Stimulated activated CD4-positive, alpha-beta T cell treated with anti-CD3 and anti-CD28 coated beads, Interleukin-1b, Interleukin-23, amount 100 ng/mL, for 48 hours (primary cell): ENCODE measurements at places on chromosomes 2 and 18.

DNA sequence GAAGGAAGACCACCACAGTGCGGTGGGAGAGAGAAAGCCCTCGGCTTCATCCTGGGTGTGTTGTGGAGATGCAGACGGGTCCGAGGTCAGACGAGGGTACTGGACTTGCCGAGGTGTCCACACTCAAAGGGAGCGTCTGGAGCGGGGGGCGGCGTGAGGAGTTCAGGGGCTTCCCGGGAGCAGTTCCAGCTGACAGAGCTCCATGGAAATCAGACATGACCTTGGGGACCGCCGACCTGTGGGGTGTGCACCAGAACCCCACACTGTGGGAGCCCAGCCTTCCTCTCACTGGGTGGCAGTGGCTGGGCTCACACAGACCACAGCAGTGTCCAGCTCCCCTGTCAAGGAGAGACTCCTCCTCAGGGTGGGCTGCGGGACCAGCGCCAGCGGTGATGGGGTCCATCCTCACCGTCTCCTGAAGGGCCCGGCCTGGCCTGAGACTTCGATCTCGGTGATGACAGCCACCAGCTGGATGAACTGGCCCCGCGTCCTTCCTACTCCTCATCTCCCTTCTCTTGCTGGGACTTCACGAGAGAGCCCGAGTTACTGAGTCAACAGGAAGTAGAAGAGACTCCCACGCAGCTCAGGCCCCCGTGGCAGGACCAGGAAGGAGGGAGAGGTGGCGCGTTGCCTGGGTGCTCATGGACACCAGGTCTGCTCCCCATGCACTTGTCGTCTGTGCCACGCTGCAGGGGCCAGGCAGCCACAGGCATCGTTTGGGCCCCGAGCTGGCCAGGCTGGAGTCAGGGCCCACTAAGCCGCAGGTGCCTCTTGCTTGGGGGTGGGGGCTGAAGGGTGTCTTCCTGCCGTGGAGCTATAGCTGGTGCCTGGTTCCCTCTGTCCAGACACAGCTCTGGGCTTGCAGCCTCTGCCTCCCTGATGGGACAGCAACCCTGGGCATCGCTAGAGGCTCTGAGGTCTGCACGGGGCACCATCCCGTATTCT lies 101.9 kb upstream of the CTDP1 start:
- DNase-seq = no peak

DNA sequence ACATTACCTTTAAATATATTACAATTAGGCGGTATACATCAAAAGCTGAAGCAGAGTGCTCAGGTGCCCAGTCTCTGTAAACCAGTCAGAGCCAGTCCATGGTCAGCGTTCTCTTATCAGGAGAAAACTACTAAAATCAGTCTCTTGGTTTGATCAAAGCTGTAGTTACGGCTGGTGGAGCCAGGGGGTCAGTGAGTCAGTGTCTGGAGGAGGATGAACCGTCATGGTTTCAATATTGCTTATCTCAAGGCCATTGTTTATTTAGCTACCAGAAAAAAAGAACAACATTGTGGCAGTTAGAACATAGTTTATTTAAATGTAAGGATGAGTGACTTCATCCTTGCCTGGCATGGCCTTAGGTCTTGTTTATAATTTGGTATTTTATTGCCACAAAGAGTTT lies 71.3 kb upstream of the NYAP2 start:
- no peak for DNase-seq

GRCh38 chr2:113878743-113879142 lies 11.1 kb upstream of the ACTR3 start:
- DNase-seq = no peak

- no peak for DNase-seq
Observed at GRCh38 chr2:231433990-231434389, 30.3 kb downstream of the NCL start.

DNA sequence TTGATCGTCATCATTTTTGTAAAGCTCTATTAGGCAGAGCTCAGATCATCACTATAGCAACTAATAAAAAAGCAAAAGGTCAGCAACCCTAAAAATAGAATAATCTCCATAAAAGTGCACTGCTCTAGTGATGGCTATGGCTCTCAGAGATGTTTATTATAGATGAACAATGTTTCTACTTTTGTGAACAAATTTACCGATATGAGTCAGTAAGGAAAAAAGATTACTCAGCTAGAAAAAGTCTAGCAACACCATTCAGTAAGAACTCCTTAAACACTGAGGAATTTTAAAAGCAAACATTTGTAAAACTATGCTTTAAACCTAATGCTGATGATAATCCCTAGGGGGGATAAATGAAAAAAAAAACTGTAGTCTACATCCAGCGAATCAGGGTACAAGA lies 69.6 kb downstream of the ACVR1C start:
- no peak for DNase-seq

DNA sequence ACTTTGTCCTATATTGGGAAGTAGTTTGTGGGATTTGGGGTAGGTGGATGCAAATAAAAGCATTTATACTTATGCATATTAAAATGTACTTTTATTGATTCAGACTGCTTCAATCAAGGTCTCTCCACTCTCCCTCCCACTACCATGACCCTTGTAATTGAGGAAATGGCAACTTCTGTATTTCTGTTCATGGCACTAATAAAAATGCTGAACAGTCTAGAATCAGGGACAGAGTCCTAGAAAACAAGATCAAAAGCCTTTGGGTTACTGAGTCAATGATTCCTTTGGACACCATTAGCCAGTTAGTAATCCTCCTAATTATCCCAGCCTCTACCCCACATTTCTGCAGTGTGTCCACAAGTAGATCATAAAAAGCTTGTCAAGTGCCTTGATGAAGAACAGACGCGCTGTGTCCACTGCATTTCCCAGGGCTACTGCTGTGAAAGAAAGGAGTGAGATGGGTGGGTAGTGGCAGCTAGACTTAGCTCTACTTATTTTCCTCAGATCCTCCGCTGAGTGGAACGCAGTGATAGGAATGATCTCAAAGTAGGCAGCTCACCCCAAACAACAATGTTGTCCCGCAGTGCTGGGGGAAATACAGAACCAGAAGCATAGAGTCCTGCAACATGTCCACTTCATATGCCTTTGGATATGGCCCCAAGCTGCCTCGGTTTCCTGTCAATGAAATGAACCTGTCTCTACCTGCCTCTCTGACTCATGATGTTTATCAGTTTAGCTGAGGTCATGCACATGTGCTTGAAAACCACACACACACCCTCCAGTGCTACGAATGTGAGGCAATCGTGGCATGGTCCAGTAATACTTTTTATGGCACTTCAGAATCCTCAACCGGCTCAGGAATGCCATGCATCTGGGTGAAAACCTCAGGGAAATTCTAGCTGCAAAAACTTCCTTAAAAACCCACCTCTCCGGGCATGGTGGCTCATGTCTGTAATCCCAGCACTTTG lies 115.5 kb downstream of the COL6A3 start:
- no peak for DNase-seq

- no peak for DNase-seq
Observed at GRCh38 chr2:3504741-3505140, 14.6 kb downstream of the ADI1 start.

DNA sequence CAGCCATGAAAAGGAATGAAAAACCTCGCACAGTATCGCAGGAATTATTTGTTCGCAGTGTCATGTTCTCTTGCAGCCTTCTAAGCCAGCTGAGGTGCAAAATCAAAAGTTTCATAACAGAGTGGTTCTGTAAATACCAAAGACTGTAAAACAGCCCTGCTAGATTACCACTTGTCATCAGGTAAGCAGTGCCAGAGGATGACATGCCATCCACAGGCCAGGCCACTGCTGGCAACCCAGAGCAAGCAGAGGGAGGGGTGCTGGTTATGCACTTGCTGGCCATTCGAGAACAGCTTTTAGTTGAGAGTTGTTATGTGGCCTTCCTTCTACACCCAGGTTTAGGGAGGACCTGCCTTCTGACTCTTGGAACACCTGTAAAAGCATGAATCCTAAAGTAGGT lies 114.3 kb upstream of the MGAT5 start:
- no peak for DNase-seq

- no peak for DNase-seq
Observed at GRCh38 chr2:129778584-129778877, 200.9 kb upstream of the RAB6C start.

GRCh38 chr18:76660571-76661192 lies 161.7 kb upstream of the ZNF236 start:
- DNase-seq = no peak

- no peak for DNase-seq
Observed at GRCh38 chr2:9970200-9971044, 18.9 kb downstream of the GRHL1 start.

DNA sequence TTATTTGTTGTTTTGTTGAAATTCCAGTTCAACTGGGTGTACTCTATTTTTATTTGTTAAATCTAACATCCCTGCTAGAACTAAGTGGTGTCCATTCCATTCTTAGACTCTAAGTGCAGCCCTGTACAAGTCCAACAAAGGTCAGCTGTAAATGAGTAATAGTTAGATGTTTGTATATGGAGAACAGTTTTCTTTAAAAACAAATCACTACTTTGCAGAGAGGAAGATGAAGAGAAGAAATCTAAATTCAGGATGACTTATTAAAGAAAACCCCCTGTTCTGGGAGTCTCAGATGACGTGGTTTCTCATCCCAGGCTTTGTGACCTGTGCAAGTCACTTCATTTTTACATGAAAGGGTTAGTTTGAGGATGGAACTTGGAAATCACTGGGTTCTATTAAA lies 57.9 kb downstream of the GALNT14 start:
- no peak for DNase-seq

DNA sequence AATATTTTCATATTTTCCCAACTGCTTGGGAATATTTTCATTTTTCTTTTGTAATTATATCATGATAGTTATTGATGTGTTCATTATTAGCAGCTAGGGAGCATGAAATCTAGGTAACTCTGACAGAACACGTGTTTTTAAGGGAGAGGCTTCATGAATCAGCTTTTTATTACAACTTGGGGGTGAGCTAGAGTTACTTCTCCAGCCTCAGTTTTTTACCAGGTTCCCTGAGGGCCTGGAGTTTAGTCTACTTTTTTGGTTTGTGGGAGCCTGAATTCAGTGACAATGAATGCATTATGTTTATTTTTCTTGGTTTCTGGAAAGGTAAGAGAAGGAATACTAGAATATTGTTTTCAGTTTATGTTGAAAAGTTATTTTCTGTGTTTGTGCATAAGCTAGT lies 18.0 kb downstream of the NAB1 start:
- no peak for DNase-seq

DNA sequence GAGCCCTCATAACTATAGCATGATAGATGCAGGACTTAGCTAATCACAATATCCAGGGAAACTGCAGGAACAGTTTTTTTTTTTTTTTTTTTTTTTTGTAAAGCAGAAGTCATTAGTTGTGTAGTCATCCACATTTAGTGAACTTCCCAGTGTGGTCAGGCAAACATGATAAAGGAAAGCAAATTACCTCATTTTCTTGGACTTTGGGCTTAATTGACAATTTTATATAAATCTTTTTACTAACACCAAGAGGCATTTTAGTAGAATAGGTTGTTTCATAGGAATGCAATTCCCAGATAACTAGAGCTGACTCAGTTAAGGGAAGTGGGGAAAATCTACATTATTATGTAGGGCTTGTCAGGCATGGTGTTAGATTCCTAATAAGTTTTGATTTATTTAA lies 142.7 kb upstream of the GCFC2 start:
- no peak for DNase-seq

GRCh38 chr18:55906536-55906935 lies 318.5 kb upstream of the TCF4 start:
- no peak for DNase-seq

DNA sequence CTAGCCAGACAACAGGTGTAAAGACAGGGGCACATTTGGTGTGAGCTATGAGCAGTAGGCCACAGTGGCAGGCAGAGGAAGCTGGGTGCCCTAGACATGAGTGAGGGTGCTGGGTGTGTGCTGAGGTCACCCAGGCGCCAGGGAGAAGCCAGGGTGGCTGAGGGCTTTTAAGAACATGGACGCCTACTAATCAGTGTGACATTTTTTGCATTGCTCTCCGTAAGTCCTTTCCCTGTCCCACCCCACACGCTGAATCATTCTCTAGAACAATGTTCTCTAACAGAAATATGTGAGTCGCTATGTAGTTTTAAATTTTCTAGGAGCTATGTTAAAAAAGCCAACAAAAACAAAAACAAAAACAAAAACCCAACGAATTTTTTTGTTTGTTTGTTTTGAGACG lies 204.5 kb upstream of the REV1 start:
- DNase-seq = no peak
